Activated effector memory CD4-positive, alpha-beta T cell treated with Interleukin-2 at 50 U/mL for 16 hours (primary cell): ENCODE measurements at places on chromosomes 2 and 18.

GRCh38 chr2:217599906-217600305 is 402.9 kb downstream of the TNS1 start:
- no peak for DNase-seq

DNA sequence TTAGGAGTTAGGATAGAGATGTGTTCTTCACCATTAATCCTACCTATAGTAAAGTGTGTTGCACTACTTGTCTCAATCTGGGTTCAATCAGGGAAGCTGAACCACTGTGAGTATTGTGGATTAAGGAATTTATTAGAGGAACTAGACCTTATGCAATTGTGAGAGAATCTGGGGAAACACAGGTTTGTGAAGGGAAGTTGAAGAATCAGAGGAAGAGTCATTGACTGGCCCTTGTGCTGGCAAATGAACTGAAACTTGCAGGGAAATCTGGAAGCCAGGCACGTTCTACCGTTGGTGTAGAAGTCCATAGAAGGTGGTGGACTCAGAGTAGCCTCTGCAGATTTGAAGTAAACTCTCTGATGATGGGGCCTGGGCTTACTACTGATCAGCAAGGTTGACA is 44.7 kb upstream of the HK2 start:
- no peak for DNase-seq

- no peak for DNase-seq
These were observed 36.2 kb downstream of the CCBE1 start for GRCh38 chr18:59660786-59661743.

DNA sequence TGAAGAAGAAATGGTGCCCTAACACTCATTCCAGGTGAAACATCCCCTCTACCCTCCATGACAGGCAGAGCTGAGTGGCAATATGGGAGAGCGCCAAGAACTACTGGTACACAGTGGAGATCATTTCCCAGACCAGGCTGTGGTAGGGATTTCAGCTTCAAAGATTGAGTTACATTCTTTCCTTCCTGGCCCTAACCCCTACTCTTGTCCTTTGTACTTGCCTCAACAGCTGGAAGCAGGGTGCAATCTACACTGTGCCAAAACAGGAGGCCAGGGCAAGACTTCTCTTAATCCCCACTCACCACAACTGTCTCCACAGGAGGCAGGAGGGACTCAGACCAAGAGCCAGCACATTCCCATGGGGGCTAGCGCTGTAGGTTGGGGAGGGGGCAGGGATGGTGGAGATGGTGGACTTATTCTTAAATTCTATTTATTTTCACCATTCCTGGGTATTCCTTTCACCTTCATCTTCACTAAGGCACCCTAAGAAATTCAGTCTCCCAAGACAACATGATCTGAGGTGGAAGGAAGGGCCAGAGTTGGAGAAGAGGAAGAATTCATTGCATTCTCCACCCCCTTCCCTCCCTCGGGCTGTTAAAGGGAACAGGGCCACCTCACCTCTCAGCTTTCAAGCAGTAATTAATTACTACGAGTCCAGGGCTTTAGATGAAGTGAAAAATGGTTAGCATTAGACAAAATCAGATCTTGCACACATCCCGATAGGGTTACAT is 65.9 kb downstream of the AAK1 start:
- DNase-seq = no peak

DNA sequence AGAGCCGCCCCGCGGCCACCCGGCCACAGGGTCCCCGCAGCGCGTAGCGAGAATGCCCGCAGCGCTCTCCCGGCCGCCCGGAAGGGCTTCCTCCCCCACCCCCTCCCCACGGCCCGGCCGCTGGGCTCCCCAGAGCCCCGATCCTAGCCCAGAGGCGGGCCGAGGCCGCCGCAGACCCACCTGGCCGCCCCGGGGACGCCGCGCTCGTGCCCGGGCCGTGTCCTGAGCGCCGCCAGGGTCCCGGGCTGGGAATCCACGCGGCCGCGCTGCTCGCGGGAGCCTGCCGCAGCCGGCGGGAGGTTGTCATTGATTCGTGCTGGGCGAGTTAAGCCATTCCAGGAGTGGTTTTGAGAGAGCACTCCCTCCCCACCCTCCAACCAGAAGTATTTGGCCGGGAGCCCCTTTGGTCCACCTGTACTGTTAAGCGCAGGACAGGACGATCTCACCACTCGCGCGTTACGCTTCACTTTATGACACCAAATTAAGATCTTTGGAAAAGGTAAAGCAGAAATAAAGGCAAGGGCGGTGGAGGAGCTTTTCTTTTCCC is 206.4 kb upstream of the SMAD2 start:
- DNase-seq = no peak

DNA sequence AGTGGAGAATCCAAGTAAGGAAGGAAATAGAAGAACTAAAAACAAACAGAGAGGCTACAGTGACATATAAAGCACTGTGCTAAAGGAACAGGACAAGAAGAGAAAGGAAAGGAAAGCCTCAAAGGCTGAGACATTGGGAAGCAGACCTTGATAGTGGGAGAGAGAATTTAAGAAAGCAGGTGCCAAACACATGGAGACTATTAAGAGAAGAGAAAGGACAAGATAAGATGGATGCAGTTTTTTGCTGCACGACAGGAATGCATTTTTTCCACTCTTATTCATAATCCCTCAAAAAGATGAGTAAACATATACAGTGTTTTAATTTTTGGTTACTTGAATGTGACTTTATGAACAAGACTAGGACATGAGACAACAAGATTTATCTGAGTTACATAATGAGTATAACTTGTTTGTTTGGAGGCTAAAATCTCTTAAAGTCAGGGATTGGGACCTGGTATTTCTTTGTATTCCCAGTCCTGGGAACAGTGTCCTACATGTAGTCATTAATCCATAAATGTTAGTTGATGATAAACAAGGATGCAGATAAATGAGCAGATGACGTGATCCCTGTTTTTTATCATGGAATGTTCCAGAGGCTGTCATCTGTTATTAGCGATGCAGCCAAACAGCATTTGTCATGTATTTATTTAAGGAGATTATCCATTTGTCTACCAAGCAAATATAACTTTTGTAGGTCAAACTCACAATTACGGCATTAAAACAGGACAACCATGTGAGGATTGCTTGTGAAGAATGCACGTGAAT is 141.7 kb downstream of the DNER start:
- no peak for DNase-seq

GRCh38 chr18:8747440-8747937 is 42.1 kb downstream of the MTCL1 start:
- DNase-seq = no peak

GRCh38 chr2:231931481-231931915 is 5.3 kb upstream of the NPPC start:
- DNase-seq = no peak

DNA sequence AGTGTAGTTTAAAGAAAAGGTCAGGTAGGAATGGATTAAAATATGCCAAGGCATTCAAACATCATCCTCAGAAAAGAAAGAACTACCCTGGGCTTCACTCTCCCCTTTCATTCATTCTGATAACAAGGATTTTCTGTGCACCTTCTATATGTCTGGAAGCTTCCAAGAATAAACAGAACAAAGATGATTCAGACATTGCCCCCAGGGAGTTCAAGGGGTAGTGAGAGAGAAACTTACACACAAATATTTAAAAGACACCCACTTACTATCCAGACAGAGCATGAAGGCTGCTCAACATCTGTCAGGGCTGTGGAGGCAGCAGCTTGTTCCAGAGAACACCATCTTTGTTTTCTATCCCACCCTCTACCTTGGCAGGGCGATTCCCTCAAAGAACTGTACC is 140.5 kb downstream of the ALK start:
- DNase-seq = no peak

- no peak for DNase-seq
These were observed 23.7 kb downstream of the EFEMP1 start for GRCh38 chr2:55899881-55900280.

- DNase-seq = no peak
These were observed 15.7 kb upstream of the MBP start for GRCh38 chr18:77148289-77148688.

GRCh38 chr2:167100506-167100905 is 212.2 kb downstream of the XIRP2 start:
- DNase-seq = no peak

GRCh38 chr18:41372046-41372665 is 582.9 kb upstream of the PIK3C3 start:
- DNase-seq = no peak

DNA sequence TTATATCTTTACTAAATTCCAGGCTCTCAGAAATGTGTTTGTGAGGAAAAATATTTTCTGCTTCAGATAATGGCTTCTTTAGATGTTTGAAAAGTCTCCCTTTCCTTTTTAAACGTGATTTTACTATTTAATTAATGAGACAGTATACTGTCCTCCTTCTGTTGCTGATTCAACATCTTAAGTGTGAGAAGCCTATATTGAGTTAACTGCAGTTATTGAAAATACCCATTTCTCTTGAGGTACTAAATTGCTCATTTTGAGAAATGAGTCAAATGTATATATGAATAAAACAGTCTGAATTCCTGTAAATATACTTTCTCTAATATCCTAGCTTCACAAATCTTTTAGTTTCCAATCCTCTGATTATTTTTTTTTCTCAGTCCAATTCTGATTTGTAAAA is 470.2 kb downstream of the PTPRM start:
- no peak for DNase-seq

DNA sequence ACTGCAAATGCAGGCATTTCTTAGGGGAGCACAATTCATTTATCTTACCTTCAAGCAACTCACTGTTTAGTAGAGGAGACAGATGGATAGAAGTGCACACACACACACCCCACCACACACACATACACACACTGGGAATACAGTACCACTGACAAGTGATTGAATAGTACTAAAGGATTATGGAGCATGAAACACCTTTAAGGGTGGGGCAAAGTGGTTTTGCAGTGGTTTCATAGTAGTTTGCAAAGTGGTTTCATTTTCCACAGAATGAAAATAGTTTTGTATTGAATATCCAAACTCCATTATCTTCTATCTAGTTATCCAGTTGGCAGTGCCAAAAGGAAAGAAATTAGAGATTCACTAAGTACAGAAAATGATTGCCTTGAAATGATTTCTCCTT is 18.9 kb downstream of the KIF5C start:
- no peak for DNase-seq

DNA sequence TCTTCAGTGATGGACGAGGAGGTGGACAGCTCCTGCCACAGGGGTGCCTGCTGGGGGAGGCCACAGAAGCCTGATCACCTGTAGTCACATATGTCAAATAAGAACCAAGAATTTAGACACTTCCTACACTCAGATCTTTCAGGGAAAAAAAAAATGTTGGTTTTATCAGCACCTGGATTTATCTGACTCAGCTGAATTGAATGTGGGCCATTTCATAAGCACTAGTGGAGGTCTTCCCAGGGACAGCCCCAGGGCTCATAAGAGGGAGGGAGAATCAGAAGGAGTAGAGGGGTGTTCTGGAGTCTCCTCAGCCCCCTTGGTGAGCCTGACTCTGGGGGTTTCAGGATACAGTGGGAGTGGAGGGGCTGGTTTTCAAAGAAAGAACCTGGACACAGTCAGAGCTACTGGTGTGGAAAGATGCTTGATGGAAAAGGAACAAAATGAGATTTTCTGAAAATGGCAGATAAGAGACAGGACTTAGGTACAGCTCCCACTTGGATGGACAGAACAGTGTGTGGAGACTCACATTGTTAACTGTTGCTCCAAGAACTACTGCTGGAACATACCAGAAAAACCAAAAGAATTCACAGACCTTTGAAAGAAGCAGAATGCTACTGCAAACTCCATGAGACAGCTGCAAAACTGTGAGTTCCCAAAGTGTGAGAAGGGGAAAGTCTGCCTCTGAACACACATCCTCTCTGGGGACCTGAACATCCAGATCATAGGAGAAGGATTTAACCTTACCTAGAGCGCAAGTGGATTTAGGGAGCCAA is 45.4 kb downstream of the LCT start:
- DNase-seq = no peak

- no peak for DNase-seq
These were observed 90.4 kb downstream of the OSBPL6 start for GRCh38 chr2:178284613-178285286.

- DNase-seq = no peak
These were observed 9.4 kb downstream of the DNPEP start for GRCh38 chr2:219378163-219378851.

DNA sequence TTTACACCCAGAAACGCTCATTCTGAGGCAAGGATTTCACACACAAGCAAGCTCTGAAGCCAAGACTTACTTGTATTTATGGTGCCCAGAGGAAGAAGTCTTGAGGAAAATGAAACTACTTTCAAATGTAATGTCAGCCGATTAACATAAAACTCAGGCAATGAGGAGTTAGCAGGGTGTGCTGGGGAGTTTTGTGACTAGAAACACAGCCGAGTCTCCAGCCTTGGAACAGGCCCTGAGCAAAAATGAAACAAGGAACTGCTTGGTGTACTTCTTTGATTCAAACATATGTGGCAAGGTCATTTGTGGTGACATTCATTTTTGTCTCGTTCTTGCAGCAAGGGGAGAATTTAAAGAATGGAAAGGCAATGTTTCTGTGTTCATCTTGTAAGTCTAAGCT is 4.5 kb downstream of the DYTN start:
- DNase-seq = no peak

DNA sequence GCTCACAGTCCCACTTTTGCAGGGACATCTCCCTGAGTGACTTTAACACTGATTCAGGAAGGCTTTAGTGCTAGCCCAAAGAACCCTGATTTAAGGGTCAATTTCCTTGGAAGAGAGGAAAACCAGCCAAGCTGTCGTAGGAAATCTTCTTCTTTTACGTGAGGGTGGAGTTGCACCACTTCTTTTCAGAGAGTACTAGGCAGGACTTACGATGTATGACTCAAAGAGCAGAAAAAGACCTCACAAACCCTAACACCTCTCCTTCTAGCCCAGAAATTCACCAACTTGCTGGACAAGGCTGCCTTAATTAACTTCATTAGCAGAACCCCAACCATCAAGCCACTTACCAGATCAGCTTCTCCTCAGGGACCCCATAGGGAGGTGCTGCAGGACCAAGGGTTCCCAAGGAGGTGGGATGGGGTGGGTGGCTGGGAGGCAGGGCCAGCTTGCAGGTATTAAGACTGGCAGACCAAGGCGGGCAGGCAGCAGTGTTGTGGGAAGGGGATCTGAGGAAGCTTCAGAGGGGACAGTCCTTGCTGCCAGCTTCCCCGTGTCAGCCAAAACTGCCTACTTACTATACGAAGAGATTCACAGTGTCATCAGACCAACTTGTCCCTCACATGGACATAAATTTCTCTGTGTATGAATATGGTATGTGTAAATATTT is 6.7 kb downstream of the SERPINB2 start:
- DNase-seq = no peak

DNA sequence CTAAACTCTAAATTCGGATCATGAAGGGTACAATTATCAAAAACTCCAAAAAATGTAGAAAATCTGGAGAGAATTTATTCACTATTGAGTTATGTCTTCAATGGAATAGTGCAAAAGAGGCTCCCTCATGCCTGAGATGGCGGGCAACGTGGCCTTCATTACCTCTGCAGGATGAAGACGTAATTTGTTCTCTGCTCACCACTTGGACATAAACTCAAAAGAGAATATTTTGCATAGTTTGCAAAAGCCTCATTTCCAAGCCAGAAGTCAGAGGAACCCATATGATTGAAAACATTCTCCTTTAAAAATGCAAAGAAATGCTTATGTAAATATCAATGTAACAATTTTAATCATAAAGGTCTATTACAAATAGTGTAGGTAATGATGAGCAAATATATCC is 58.7 kb downstream of the SLC25A12 start:
- DNase-seq = no peak

- no peak for DNase-seq
These were observed 1101.4 kb downstream of the CBLN2 start for GRCh38 chr18:71442731-71443141.

- DNase-seq = no peak
These were observed 83.0 kb downstream of the GBX2 start for GRCh38 chr2:236085211-236085610.

GRCh38 chr2:157777427-157777826 is 98.7 kb downstream of the ACVR1 start:
- peak; percentile 11 for DNase-seq
